Lung microvascular endothelial cell (primary cell): ENCODE measurements at places on chromosomes 7 and 10. TPM values are rescaled to one million over a fixed set of nuclear protein-coding genes. Genes with fewer than 3 reads are reported as not detected.

Gene CLDN3
- 0.44 and 0.60 TPM in 2 replicates for total RNA-seq

Gene TMEM196
- total RNA-seq, result not detected in 2 replicates

Gene C7orf57
- total RNA-seq, result not detected in 2 replicates

Gene SRRM3
- total RNA-seq, result 1.5 and 3.0 TPM in 2 replicates

Gene LRRC4
- total RNA-seq, result 0.20 and 0.65 TPM in 2 replicates

Gene VIPR2
- not detected in 2 replicates for total RNA-seq

Gene ENO4
- total RNA-seq, result not detected in 2 replicates

Gene SH2B2
- total RNA-seq, result 0.44 and 0.60 TPM in 2 replicates

Gene NEURL1
- total RNA-seq, result not detected in 2 replicates

Gene KLF14
- total RNA-seq, result not detected in 2 replicates

Gene HOXA9
- total RNA-seq, result 2.0 and 3.9 TPM in 2 replicates

Gene CPA4
- total RNA-seq, result under 0.01 TPM in 1 of 2 replicates, not detected in the other

Gene SKAP2
- total RNA-seq, result 9.6 and 13.7 TPM in 2 replicates

Gene HOXA13
- not detected in 2 replicates for total RNA-seq

Gene LIPK
- total RNA-seq, result not detected in 2 replicates

Gene LIPN
- not detected in 2 replicates for total RNA-seq

Gene ANKRD2
- 0.20 and 0.44 TPM in 2 replicates for total RNA-seq

Gene DENND2A
- 0.22 and 1.6 TPM in 2 replicates for total RNA-seq

Gene SFXN4
- total RNA-seq, result 9.2 and 10.1 TPM in 2 replicates

Gene GRID1
- total RNA-seq, result under 0.01 TPM in 1 of 2 replicates, not detected in the other

Gene CCL26
- total RNA-seq, result not detected in 2 replicates

Gene GPR141
- total RNA-seq, result under 0.01 TPM in 1 of 2 replicates, not detected in the other

Gene PRLHR
- not detected in 2 replicates for total RNA-seq
